Mucosa of gallbladder (tissue), 1 donor: ENCODE measurements at places on chromosomes 7 and 10. TPM values are rescaled to one million over a fixed set of nuclear protein-coding genes. Genes with fewer than 3 reads are reported as not detected.

The DNAJC2 gene
- total RNA-seq = 12.0 TPM

DNA sequence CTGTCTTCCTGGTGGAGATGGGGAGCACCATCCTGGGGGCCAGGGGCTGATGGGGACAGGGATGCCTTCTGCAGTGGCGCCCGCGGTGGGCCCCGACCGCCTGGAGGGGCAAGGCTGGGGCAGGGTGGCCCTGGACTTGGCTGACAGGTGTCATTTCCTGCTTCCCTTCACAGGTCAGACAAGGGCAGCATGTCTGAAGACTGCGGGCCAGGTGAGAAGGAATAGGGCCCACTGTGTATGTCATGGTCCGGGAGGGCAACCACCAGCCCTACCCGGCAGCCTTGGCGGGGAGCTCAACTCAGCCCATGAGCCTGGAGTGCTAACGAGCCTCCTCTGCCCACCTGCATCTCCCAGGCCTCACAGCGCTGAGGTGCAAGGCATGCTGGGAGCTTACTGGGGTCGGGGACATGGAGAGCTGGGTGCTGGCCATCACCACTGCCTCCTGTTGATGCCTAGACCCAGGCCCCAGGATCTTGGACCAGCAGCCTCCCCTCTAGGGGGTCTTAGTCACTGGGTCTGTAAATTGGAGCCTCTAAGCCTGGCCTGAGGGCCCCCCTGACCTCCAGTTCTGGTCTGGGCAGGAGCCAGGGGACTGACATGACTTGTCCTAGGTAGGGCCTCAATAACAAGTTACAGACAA lies 28.0 kb upstream of the SRRM3 start:
- no peak for DNase-seq

- DNase-seq = no peak
Measured at GRCh38 chr7:140418653-140419052, 14.8 kb downstream of the RAB19 start.

GRCh38 chr10:48464871-48465736 lies 139.8 kb downstream of the ARHGAP22 start:
- DNase-seq = no peak

The OR2A5 gene
- not detected for total RNA-seq
